KG1 (cell line): ENCODE measurements at places on chromosomes 7 and 10.

DNA sequence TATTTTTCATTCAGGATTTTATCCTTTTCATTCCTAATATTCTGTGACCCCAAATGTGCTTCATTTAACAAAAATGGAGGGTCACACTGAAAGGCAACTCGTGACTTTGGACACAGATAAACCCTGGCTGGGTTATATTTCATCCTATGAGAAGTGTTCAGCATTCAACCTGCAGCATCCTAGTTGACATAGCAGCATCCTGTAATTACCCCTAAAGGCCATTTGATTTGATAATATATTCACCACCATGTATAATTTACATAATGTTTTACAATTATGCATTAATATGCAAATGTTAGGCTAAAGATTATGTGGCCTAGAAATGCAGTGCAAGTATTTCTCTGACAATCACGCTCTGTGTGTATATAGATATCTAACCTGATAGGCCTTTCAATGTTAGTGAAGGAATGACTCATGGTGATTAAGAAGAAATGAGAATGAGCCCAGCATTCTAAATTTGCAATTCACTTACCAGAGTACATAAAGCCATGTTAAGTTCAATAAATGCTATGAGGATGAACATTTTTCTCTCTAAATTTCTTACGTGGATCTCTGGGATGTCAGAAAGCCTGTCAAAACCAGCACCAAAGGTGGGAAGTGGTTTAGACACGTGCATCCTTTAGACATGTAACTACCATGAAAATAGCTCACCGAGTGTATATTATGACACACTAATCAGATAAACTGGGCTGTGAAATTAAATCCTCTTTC lies 337.7 kb upstream of the AOAH start:
- no peak for DNase-seq

DNA sequence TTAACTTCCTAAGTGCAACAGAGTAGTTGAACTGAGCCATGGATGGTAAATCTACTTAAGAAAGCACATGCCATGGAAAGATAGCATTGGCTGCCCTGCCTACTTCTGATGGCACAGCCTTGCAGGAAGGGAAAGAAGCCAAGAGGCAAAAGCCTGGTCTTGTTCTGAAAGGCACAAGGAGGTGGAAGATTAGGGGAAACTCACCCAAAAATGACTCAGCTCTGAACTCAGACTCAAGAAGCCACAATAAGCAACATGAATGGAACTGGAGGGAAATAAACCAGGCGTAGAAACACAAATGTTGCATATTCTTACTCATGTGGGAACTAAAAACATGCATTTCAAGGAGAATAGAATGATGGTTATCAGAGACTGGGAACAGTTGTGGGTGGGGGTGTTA lies 20.8 kb upstream of the ALOX5 start:
- no peak for DNase-seq

DNA sequence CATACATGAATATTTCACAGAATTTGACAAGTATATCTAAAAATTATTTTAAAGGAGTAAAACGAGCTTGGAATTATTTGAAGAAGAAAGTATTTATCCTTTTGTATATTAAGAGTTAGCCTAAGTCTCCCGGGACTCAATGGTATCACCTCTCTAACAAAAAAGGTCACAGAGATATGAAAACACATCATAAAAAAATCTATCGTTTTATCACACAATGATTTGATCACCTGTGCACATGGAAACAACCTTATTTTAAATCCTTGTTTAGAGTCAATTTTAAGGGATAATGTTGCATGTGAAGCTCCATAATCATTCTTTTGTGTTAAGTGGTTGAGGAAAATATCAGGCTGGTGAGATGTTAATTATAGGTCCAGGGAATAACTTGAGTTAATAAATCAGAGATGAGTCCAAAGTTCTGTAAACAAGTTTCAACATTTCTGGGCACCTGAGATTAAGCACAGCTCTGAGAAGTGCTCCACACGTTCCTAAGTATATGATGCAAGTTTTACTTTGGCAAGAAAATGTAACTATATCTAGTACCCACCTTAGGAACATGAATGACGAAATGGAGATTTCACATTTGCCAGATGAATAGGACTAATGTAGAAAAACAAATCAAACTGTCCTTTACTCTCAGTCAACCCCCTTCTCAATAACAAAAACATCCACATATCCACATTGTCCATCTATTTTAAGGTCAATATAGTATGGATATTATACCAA lies 148.5 kb upstream of the AKR1E2 start:
- no peak for DNase-seq

- DNase-seq: no peak
Measured at GRCh38 chr7:106056513-106057203, 55.5 kb downstream of the SYPL1 start.

GRCh38 chr10:15419279-15419874 lies 48.3 kb upstream of the FAM171A1 start:
- DNase-seq: peak; percentile 5

DNA sequence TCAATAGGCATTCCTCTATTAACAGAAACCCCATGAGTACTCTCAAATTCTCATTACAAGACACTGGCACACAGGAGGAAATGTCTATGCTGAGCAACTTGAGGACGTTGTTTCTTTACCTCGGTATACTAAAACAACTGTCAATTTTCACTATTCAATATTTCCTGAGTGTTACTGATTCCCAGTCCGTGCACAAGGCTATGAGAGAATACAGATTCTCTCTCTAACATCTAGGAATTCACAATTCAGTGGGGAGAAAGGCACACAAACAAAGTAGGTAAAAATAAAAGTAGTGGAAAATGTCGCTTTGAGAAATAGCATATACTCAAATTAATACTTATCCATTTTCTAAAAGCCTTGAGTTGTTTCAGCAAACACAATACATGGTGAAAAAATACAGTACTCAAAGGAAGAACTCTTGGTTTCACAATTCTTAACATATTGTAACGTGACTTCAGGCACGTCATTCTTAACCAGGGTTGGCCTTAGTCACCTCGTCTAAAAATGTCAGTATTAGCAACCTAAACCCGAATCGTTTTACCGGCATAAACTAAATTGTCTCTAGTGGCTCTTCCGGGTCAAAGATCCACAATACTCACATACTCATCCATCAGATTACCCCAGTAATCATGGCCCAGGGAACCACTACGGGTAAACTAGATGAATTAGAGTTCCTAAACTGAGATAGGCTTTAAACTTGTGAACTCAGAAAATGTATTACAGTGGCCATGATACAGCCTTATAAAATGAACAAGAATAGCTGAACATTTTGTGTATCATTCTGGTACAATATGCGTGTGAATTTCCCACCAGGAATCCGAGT lies 1.5 kb downstream of the IPMK start:
- DNase-seq: peak; percentile 22

GRCh38 chr7:83588602-83589240 lies 60.2 kb downstream of the SEMA3E start:
- no peak for DNase-seq

DNA sequence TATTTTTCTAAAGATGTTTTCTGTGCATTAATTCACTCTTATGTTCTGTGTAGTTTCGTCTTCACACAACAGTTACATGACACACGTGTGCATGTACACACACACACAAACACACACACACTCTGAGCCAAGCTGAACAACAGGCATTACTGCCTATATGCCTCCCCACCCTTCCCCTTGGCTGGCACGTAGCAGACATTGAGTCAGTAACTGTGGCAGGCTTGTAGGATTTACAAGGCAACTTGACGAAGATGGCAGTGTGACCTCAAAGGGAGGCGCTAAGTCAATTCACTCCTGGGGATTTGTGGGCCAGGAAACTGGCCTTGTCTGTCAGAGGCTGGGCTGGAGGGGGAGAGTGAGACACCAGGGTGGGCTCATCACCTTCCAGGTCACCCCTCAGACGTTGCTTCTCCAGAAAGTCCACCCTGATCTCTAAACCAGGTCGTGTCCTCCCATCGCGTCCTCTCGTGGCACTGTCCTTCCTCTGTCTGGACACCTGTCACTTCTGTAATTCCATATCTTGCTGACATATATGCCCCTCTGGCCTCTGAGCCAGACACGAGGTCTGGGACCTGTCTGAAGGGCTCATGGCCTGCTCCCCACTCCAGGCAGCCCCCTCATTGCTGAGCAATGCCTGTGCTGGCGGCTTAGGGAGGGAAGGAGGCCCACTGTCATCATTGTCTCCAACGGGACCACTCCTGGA lies 41.1 kb upstream of the INPP5A start:
- DNase-seq: no peak

- DNase-seq: no peak
Measured at GRCh38 chr7:130365511-130366441, 14.5 kb upstream of the CPA1 start.

DNA sequence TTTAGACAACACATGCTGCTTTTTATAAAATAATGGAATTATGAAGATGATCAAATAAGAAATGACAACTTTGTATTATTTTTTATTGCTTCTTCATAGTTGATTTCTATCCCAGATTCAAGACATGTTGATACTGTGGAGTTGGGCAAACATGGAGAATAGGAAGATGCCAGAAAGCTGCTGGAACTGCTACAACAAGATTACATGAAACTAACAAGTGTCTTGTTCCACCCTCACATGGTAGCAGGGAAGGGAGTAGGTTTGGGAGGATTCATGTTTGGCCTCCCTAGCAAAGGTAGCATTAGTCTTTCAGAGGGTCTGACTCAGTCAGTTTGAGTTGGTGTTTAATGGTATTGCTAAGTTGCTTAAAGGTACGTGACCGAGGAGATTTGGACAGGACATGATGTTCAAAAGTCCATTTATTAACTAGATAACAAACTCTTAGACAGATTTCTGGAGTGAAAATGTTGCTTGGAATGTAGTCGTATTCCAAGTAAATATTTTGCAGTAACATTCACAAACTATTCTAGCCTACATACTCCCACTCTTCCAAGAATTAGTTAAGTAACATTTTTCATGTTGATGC lies 33.1 kb downstream of the PRR15 start:
- no peak for DNase-seq

GRCh38 chr10:15345450-15345849 lies 25.6 kb downstream of the FAM171A1 start:
- DNase-seq: no peak

DNA sequence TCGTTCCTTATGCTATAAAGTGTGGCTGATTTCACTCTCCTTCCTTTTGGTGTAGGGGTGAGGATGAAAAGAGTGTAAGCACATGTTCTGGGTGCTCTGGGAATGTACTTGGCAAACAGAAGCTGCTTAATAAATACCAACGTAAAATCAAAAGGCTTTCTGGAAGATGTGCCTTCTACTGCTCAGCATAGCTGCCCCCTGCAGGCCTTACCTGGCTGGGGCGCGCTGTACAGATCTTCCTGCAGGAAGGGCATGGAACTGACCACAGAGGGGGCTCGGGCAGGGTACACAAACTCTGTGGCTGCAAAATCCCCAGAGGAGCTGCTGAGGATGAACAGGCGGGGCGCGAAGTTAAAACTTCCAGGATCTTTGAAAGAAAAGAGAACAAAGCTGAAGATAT lies 169.4 kb downstream of the SVIL start:
- no peak for DNase-seq

- no peak for DNase-seq
Measured at GRCh38 chr10:122567056-122567660, 6.6 kb downstream of the DMBT1 start.

GRCh38 chr7:57482-58255 lies 134.7 kb upstream of the FAM20C start:
- DNase-seq: no peak

DNA sequence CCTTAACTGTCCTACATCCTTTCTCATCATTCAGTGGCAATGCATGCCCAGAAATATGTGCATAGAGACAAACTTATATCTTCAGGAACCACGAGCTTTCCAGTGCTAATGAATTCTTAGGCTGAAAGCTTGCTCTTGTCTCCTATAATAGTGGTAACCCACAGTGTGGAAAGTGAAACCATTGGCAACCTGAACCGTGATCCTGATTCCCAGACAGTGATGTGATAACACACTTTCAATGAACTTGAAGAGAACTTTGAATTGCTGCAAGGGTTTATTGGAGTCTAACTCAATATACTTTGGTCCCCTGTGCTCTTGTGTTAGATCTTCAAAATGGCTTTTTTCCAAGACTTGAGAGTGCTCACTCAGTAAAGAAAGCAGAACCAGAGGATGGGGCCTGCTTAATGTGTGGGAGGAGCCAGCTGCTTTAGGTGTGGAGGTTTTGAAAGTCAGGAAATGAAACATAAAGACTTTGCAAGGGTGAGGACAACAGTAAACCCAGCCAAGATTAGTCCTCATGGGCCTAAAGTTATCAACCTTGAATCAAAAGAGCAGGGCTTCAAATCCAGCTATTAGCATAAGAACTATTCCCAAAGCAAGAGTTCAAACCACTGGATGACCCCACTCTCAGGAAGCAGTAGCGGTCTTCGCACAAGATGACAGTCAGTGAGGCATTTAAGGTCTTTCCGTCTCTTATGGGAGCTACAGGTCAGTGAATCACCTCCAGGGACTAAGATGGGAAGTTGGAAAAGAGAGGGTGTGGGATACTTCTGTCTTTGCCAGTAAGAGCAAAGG lies 332.4 kb upstream of the NRP1 start:
- no peak for DNase-seq

GRCh38 chr7:91752102-91752501 lies 128.4 kb downstream of the MTERF1 start:
- DNase-seq: no peak

- DNase-seq: no peak
Measured at GRCh38 chr10:112763916-112764520, 186.0 kb upstream of the TCF7L2 start.

- no peak for DNase-seq
Measured at GRCh38 chr10:37478381-37478780, 353.0 kb downstream of the ANKRD30A start.

DNA sequence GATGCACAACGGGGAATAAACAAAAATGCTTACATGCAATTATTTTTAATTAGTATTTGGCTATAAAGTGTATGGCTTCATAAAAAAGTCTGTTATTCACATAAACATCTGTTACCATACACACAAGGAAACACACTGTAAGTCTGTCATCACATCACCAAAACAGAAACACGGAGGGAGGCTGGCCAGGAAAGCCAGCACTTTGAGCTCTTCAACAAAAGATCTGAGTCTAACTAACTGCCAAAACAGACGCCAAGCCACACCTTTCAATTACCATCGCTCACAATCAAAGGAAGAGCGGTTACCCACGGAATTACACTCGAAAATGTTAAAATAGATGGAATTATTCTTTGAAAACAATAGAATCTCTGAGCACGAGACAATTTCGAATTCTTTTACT lies 49.2 kb upstream of the MGMT start:
- DNase-seq: no peak

GRCh38 chr7:76343294-76343930 lies 15.4 kb downstream of the YWHAG start:
- no peak for DNase-seq

DNA sequence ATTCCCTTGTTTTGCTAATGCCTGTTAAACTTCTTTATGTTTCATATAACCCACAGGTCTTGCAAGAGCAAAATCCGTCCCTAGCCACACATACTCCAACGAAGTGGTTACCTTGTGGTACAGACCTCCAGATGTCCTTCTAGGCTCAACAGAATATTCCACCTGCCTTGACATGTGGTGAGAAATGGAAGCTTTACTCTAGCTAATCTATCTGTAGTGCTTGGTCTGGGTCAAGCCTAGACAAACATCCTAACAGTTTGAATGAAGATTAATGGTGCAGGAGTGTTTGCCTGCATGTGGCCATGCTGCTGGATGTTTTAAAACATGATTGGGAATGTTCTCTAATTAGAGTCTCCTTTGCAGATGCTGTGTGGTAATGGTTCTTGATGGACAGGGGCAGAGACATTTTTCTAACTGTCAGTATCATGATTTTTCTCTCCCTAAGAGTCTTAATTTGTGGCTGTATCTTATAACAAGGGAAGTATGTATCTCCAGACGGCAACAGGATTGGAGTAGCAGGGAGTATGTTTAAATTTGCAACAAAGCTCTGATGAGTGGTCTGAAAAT lies 308.5 kb upstream of the FZD1 start:
- DNase-seq: no peak
